ENCODE measurements at places on chromosomes 11 and 22. TPM values are rescaled to one million over a fixed set of nuclear protein-coding genes. Genes with fewer than 3 reads are reported as not detected.

GRCh38 chr22:18110954-18111758 is 547 bp downstream of the TUBA8 start:
- DNase-seq: no peak

DNA sequence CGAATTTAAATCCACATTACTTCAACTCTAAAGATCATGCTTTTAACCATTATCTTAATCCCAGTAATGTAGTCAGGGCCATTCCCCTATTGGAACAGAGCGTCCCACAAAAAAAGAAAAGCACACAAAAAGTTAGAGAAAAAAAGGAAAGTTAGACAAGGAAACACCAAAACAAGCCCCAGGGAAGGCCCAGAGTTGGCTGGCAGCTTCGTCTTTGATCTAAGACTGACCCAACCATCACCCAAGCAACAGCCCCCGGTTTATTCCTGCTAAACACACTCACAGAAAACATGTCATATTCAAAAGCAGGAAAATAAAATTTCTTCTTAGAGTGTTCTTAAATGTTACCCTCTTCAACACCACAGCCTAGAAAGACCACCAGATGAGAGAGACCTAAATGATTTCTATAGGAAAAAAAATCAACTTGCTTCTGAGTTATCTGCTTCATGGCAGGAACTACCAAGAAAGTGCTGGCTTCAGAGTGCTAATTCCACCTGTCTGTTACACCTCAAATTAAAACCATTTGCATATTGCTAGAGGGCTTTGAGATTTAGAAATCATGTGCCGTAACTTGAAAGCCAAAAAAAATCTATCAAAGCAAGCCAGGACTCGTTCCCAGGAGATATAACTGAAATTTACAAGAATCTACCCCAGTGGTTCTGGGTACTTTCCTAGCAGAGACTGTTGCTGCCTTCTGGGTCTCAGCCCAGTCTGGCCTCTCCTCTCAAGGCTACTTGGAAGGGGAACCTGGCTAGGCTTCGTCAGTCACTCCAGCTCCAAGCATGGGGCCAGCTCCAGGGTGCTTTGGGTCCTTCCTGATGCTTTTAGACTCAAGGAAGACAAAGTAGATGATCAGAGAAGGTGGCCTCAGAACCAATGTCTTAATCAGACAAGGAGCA is 31.2 kb downstream of the POU2AF3 start:
- peak; percentile 66 for DNase-seq

DNA sequence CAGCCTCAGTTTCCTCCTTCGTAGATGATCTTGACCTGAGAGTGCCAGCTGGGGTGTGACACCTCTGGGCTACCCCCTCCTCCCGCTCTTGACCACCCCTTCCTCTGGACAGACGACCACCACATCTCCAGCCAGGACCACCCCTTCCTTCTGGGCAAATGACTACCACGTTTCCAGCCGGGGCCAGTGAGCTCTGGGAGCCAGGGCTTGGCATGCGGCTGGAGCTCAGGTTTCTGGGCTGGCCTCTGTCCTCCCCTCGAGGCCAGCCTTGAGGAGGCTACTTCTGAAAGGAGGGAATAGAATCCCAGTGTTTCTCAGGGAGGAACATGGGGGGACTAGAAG is 120.9 kb downstream of the KCNQ1OT1 start:
- no peak for DNase-seq

DNA sequence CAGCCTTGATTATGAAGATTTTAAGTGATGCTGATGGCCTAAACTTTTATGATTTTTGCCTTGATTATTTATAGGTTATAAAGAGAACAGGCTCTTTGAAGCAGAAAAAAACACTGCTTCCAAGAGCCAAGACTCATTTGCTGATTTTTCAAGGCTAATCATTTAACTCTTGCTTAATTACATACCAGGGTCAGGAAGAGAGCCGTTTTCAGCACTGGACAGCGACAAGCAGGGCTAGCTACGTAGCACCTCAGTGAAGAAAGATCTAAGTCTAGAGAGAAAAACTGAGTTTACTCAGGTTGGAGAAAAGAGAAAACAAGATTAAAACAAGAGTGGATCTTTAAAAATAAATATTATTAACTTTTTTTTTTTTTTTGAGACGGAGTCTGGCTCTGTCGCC is 615.4 kb upstream of the B3GAT1 start:
- DNase-seq: no peak

DNA sequence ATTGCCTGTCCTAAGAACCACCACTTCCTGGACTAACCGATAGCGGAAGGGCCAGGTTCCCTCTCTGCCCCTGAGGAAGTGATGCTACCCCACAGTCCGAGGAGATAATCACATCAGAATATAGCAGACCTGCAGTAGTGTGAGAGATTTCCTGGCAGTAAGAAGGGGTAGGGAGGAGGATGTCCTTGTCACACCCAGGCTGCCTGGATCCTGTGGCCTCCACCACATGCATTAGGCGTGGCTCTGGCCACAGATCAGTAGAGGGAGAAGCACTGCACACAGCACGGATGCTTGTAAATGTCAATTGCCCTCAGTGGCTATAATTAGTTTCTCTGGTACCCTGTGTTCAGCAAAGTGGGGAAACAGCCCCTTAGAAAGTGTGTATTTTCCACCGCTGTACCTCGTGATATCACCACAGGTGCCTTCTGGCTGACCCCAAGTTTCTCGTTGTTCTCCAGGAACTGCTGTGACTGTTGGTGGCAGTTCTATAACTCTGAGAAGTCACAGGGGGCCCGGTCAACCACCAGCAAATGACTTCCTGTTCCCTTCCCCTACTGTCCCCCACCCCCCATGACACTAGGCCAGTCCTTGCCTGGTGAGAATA is 61.8 kb downstream of the UBASH3B start:
- peak; percentile 38 for DNase-seq

DNA sequence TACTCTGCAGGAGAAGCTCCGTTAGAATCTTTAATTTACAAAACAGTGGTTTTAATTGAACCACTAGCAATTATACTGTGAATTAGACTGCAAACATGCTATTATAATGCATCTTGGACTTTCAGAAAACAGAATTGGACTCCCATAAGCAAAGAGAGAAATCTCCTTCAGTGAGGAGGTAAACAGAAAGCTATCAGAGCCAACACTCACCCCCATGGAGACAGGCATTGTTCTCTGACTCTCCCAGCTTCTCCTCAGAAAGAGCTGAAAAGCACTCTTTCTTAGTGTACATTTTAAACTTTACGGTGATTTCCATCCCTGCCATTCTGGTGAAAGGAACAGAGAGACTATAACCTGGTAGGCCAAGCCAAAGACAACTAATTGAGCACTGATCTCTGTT is 176.9 kb downstream of the GRIA4 start:
- DNase-seq: no peak

DNA sequence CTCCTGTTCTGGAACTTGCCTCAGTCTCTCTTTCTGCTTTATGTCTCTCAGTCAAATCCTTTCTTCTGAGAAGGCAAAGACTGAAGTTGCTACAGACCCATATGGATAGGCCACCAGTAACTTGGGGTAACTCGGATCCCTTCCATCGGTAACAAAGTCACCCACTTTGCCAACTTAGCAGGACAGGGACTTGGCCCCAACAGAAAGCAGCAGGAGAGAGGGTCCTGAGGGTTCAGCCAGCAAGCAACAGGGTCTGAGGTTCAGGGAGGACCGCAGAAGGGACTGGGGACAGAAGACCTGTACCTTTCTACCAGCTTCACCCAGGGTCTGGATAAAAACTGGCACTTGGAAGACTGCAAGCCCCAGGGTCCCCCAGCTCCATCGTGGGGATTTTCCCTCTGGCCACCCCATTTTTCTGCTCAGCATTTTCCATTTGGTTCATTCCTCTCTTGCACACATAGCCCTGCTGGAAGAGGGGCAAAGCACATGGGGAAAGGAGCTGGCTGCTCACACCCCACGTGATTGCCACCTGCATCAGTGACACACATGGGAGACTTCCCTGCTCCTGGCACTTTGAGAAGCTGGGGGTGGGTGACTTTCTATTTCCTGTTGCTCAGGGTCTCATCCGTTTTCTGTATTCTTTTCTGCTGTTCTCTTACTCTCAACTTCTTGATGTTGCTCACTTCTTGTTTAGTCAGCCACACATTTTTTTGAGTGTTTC is 34.6 kb upstream of the GNAZ start:
- no peak for DNase-seq

GRCh38 chr11:70202920-70203750 is at the start of gene FADD:
FADD (plus strand) TSS chr11:70203296; CDS start chr11:70203460, 164 bp downstream.
- peak; percentile 92 for DNase-seq

GRCh38 chr11:116865696-116866095 is 28.3 kb upstream of the APOA1 start:
- DNase-seq: no peak

Gene CHRNA10
- 3.0 TPM for total RNA-seq

Gene FIBIN
- 9.6 TPM for total RNA-seq

Gene PRAME
- not detected for total RNA-seq

Gene NEFH
- total RNA-seq: 0.52 TPM

Gene CREB3L1
- 22.7 TPM for total RNA-seq

Gene CSF2RB
- total RNA-seq: 2.0 TPM

All from body of pancreas (tissue), 4 donors.